ENCODE measurements at places on chromosomes 6 and 20.

DNA sequence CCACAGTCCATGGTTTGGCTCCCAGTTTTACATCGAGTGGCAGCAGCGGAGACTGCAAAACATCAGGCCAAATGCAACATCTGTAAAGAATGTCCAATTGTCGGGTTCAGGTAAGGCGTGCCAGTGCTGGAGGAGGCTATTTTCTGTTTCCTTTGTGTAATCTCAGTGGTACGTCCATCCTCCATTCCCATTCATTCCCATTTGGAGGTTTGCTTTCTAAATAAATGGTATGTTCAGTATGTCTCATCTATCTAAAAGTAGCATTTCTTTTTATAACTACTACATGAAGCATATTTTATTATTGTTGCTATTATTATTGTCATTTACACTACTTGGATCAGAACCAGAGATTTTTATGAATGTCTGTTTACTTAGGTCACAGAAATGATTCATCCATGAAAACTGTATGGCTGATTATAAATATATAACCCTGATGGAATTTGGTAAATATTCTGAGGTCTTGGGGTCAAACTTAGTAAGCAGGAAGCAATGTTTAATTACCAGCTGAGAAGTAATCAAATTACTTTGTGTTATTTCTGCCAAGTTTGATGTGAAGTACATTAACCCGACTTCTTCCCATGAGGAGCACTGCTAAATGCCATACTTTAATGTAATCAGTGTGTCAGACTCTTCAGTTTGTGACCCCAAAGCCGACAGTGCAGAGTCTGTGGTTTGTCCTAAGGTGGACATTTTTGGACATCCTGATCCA, 512.9 kb downstream of the UTRN start:
- DNase-seq = no peak

- DNase-seq = no peak
These were observed 560.6 kb upstream of the AGPAT4 start for GRCh38 chr6:161834426-161834825.

DNA sequence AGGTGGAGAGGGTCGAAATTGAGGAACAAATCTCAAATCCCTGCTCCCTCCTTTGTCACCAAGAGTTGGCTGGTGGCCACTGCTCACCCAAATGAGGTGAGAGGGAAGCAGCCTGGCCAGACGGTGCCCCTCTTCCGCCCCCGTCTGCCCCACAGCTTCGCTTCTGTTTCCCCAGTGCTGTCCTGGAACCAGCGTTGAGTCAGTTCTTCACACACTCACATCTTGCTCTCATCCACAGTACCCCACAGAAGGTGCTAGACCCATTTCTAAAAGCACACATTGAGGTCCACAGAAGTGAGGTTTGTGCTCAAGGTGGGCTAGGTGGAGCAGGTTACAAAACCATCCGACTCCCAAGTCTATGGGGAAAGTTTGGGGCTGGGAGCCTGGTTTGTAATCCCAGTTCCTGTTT, 3.8 kb downstream of the CEBPB start:
- no peak for DNase-seq

- DNase-seq = no peak
These were observed 15.2 kb upstream of the ARFGEF2 start for GRCh38 chr20:48906221-48906877.

- DNase-seq = peak; percentile 73
These were observed 60.4 kb upstream of the KLHL31 start for GRCh38 chr6:53725791-53726575.

DNA sequence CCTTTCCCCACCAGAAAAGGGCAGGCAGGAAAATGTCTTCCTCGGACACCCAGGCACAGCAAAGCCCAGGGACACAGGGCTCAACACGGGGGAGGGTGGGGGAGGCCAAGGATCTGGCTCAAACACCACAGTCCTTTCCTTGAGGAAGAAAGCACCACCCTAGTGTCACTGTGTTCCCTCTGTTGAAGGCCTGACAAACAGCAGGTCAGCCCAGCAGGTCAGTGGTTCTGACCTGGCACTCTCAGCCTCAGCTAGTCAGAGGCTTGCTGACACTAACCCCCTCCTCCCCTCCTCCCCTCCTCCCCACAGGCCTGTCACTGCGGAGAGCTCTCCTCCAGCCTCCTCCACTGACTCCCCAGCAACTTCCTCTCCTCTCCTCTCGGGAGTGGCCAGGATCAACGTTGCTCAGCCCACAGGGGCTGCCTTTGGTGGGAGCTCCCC, 239.6 kb downstream of the LRFN2 start:
- no peak for DNase-seq

GRCh38 chr6:47414423-47415167, 63.0 kb upstream of the CD2AP start:
- DNase-seq = no peak

DNA sequence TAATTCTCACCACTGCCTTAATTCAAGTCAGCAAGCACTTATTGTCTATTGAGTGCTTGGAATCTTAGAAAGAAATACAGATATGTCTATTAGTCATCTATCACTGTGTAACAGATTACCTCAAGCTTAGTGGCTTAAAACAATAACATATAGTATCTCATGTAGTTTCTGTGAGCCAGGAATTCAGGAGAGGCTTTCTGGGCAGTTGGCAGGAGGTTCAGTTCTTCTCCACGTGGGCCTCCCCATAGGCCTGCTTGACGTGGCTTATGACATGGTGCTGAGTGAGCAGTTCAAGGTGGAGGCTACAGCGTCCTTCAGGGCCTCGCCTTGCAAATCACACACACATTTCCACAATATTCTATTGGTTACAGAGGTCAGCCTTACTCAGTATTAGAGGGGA, 69.7 kb downstream of the DTD1 start:
- DNase-seq = no peak

GRCh38 chr6:11730641-11731040, 48.0 kb downstream of the ADTRP start:
- peak; percentile 56 for DNase-seq

GRCh38 chr6:11324453-11325015, 92.1 kb upstream of the NEDD9 start:
- peak; percentile 33 for DNase-seq

GRCh38 chr20:47610247-47610944, 108.7 kb downstream of the NCOA3 start:
- DNase-seq = peak; percentile 24

- DNase-seq = no peak
These were observed 24.2 kb upstream of the EFHC1 start for GRCh38 chr6:52395969-52396368.

DNA sequence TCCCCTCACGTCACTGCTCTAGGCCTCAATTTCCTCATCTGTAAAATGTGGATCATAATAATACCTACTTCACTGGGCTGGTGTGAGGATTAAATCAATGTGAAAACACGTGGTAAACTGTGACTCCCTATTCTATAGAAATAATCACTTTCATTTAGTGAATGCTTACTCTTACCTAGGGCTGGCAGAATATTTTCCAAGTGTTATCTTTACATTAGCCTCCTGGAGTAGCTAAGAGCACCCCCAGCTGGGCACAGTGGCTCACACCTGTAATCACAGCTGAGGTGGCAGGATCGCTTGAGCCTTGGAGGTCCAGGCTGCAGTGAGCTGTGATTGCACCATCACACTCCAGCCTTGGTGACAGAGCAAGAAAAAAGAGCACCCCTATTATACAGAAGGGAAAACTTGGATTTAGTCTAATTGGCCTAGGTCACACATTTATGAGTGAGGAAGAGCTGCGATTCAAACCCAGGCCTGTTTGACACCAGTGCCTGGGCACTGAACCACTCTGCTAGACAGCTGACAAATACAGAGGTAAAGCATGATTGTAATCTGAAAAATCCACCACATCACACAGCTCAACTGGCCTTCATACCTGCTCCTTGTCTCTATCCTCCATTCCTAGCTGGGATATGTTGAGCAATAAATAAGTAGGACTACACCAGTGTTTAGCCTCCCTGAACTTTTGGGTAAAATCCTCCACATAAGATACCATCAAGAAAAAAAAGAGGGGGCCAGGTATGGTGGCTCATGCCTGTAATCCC, 1.4 kb upstream of the SNTA1 start:
- DNase-seq = no peak

DNA sequence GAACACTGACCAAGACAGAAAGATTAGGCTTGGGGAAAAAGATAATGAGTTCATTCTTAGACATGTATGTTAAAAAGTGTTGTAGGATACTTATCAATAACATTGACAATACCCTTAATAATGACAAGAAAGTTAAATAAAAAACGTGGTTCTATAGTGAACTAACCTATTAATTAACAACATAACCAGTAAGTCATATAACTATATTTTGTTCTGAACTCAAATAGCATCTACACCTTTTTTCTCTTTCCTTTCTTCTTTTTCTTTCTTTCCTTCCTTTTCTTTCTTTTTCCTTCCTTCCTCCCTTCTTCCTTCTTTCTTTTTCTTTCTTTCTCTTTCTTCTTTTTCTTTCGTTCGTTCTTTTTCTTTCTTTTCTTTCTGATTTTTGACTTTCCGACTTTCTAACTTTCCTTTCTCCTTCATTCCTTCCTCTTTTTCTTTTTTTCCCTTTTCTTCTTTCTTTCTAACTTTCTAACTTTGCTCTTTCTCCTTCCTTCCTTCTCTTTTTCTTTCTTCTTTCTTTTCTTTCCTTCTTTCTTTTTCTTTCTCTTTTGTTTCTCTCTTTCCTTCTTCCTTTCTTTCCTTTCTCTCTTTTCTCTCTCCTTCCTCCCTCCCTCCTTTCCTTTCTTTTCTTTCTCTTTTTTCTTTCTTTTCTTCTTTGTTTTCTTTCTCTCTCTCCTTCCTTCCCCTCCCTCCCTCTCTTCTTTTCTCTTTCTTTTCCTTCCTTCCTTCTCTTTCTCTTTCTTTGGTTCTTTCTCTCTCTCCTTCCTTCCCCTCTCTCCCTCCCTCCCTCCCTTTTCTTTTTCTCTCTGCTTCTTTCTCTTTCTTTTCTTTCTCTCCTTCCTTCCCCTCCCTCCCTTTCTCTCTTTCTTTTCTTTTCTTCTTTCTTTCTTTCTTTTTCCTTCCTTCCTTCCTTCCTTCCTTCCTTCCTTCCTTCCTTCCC, 24.6 kb downstream of the PRSS35 start:
- no peak for DNase-seq

DNA sequence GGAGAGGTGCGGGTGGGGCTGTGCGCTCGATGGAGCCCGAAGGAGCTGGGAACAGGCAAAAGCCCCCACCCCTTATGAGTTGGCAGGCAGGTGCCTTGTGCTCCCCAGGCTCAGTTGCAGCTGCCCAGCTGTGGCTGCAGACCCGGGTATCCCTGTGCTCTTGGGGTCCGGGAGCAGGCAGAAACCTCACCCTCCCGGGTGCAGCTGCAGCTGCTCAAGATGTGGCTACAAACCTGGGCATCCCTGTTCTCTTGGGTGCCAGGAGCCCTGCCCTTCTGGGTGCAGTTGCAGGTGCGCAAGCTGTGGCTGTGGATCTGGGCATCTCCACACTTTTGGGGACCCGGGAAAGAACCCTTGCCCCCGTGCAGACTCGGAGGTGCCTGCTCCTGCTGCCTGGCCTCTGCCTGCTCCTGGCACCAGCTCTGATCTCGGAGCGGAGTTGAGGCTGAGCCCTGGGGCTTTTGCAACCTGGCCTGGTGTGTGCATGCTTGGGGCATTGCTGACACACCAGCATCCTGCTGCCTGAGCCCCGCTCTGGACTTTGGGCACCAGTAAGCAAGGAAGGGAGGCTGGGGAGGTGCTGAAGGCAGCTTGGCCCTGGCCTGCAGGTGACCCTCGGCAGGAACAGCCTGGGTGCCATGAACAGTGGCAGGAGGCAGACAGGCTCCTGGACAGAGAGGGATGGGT, 21.6 kb downstream of the OR2J3 start:
- no peak for DNase-seq

GRCh38 chr6:56370127-56370540, 122.8 kb upstream of the COL21A1 start:
- DNase-seq = no peak

- no peak for DNase-seq
These were observed 122.3 kb downstream of the QRSL1 start for GRCh38 chr6:106751501-106752252.

GRCh38 chr6:164013480-164014208, 599.1 kb downstream of the QKI start:
- DNase-seq = no peak

DNA sequence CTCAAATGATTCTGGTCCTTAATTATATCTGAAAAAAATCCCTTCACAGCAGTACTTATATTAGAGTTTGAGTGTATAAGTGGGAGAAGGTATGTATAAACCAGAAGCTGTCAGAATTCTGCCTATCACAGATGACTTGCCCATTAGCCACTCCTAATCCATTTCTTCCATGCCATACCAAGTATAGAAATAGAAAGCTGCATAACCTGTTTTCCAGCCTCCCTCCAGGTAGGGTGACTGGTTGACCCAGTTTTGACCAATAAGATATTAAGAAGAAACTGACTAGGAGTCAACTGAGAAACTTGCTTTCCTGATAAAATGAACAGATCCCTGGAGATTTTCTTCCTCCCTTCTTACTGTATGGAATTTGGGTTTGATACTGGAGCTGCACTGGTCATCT, 112.2 kb upstream of the GRIK2 start:
- DNase-seq = no peak

DNA sequence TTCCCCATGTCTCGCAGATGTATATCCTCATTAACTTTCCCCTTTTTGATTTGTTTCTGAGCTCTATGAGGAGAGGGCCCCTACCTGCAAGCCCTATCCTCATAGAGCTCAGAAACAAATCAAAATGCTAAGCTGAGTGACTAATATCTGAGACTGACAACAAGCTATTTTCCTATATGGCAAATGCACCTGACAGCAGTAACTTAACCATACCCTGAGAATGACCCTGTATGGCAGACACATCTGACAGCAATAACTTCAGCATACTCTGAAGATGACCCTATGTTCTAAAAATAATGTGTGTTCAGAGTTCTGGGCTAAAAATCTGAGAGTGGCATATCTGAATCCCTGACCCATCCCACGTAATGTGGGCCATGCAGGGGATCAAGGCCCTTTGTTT, 79.0 kb upstream of the MEI4 start:
- no peak for DNase-seq

- DNase-seq = no peak
These were observed 3.7 kb upstream of the CCDC167 start for GRCh38 chr6:37503309-37503965.

GRCh38 chr6:107128577-107128976, 13.3 kb upstream of the BEND3 start:
- DNase-seq = no peak

GRCh38 chr6:8131265-8131897, 29.0 kb upstream of the EEF1E1 start:
- peak; percentile 41 for DNase-seq

- DNase-seq = no peak
These were observed 97.5 kb downstream of the PTPRK start for GRCh38 chr6:128422871-128423270.

DNA sequence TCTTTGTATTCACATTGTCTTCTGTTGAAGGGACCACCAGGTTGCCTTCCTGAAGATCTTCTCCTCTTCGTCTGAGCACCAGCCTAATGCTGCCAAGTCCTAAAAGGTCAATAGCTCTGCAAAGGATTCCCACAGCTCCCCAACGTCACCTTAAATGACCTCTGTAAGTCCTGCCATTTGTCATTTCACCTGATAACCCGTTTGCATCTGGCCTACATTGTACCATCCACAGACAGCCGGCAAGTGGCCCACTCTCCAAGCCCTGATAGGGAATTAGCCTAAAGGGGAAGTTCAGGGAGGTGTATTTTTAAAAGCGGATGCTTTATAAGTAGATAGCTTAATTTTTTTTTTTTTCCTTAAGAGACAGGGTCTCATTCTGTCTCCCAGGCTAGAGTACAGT, 127.8 kb downstream of the ZMYND8 start:
- no peak for DNase-seq
